ENCODE measurements at places on chromosomes 4 and X.
A peak's percentile ranks its signal among the peaks of the same experiment; 100 is the strongest.

DNA sequence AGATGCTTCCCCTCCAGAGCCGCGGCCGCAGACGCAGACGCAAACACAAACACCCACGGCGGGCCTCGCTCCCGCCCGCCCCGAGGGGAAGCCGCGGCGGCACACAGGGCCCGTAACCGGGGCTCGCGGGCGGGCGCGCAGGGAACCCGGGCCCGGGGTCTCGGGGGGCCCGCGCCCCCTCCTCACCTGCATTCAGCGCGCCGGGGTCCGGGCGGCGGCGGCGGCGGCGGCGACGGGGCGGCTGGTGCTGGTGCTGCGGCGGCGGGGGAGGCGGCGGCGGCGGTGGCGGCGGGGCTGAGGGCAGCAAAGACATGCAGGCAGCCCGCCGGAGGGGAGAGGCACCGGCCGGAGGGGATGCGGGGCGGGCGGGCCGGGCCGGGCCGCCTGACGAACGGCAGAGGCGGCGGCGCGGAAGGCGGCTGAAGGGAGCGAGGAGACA lies 255 bp upstream of the CNOT6L start:
- DNase-seq, result peak; percentile 84

GRCh38 chr4:145388043-145388442 lies 93.6 kb upstream of the SMAD1 start:
- no peak for DNase-seq

- no peak for DNase-seq
Observed at GRCh38 chrX:14590216-14590615, 60.9 kb downstream of the GLRA2 start.

DNA sequence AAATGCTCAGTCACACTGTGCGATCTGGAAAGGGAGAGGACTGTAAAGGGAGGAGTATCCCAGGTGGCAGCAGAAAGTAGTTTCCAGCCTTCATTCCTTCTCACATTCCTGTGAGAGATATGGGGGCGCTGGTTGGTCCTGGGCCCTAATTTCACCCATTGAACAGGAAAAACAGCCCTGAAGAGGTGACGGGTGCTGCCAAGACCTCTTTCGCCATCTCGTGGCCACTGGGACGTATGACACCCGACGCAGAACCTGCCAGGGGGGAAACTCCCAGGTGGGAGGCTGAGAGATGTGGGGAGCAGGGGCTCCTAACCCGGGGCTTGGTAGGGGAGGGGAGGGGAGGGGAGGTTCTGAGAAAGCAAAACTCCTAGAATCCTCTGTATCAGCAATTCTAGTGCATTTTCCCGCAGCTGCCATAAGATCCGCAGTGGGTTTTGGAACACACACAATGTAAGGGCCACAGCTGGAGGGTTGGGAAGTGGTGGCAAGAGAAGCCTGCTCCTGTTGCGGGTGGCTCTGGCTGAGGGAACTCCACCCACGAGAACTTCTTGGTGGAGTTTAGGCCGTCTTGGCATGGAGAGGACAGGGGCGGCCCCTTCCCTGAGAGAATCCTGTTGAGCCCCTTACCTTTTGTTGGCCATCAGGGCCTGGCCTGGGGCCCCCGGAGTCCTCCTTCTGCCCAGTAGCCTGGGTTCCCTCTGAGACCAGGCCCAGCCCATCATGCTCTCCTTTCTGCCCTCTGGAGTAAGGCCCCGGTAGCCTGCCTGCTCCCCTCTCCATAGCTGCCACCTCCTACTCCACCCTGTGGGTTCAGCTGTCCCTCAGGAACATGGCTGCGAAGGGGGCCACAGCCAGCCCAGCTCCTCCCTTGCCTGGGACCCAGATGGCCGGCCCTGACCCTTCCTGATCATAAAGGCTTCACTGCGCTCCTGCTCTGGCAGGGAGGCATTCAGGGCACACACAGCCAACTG lies 134.1 kb downstream of the OR13H1 start:
- peak; percentile 32 for DNase-seq

DNA sequence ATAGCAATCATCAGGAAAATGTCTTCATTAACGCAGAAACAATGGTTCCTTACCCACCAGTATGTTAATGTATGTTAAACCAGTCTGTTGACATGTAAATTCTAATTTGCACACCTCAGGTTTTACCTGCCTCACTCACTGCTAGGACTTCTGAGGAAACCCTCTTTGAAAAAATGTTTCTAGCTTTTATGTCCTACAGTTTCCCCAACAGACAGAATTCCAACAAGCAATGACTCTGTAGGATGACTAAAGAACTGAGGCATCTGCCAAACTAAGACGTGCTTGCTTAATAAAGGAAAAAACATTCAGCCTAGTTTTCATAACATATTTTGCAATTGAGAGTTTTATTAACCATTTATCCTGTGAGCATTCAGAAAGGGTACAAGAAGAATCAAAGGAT lies 20.6 kb upstream of the SOX3 start:
- DNase-seq, result no peak

- DNase-seq, result no peak
Observed at GRCh38 chr4:35734381-35735098, 509.8 kb downstream of the ARAP2 start.

GRCh38 chr4:121057466-121057922 lies 14.8 kb downstream of the NDNF start:
- DNase-seq, result no peak

DNA sequence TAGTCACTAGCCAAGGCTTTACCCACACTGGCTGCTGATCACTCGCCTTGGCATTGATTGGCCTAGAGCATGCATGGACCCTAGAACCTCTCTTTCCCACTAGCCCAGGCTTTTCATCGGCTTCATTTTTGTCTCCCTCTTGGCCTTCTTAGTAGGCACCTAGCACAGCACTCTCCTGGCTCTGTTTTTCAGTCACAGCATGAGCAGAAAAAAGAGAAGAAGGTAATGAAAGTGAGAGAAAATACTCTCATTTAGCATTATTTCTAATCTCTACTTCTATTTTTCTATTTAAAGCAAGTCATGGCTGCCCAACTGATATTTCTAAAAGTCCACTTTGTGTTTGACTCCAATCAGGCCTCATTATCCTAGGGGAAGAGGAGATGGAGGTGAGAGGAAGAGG lies 267.2 kb downstream of the FBXO8 start:
- DNase-seq, result no peak

DNA sequence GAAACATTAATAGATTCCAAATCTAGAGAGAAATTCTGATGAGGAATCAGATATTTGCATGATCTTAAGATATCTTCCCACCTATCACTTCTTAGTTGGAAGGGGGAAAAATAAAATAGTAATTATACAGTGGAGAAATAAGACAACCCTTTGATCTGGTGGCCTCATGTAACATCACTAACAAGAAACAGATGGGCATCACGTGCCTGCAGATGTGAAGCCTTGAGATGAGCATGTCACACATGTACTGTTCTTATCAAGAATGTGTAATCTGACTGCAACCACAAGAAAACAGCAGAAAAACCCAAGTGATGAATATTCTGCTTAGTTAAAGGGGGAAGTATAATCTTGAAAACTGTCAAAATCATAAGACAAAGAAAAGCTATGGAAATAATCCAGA lies 31.4 kb upstream of the NKX6-1 start:
- DNase-seq, result no peak

- DNase-seq, result no peak
Observed at GRCh38 chrX:79564362-79564761, 197.2 kb upstream of the ITM2A start.

GRCh38 chrX:151478058-151478457 lies 81.1 kb downstream of the VMA21 start:
- DNase-seq, result no peak

- DNase-seq, result no peak
Observed at GRCh38 chr4:107854356-107855022, 29.8 kb downstream of the SGMS2 start.

GRCh38 chr4:56976837-56977320 lies 527 bp downstream of the NOA1 start:
- peak; percentile 70 for DNase-seq

GRCh38 chr4:190020790-190021717 lies 6.0 kb downstream of the FRG2 start:
- peak; percentile 58 for DNase-seq

DNA sequence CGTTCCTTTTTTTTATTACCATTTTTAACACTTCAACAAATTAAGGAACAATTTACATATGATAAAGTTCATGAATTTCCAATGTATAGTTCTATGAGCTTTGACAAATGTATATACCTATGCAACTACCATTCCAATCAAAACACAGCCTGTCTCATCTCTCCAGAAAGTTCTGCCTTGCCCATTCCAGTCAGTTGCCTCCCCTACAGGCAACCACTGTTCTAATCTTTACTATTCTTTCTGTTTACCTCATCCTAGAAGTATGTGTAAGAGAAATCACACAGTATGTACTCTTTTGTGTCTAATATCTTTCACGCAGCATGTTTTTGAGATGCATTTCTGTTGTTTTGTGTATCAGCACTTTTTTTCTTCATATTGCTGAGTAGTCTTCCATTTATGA lies 224.9 kb downstream of the KIT start:
- no peak for DNase-seq

DNA sequence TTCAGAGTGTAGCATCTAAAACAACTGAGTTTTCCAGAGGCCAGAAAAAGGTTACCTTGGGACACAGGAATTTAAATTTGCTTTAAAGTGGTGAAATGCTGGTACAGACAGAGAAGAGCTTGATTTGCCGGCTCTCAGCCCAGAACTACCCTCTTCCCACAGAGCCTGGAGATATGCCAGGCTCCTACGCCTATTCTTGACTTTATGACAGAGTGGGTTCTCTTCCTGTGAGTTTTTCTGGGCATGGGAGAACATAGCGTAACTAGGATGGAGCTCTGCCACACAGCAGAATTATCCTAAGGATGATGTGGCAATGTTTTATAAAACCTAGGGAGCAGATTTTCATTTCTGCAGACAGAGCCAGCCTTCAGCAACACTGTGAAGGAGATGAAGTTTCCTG lies 241.8 kb downstream of the GRIA3 start:
- no peak for DNase-seq

- no peak for DNase-seq
Observed at GRCh38 chrX:17616936-17617335, 120.4 kb upstream of the SCML1 start.

DNA sequence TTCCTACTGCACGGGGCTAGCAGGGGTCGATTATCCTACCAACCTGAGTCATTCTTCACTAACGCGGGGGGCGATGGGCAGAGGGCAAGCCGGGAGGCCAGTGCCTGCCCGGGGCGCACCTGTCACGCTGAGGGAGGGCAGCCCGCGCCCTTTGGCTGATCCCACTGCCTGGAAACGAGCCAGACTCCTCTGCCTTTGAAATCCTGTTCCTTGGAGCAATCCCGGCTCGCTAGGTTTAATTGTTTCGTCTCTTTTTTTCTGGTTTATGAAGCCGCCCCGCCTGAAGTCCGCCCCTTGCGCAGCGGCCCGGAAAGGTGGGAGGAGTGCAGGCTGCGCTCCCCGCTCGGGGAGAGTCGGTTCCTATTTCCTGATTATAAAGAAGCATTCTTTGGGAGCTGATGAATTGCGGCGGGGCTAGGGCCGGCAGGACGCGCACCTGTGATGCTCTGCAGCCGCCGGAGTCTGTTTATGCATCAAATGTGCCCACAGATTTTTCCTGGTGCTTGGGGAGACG lies 484.2 kb downstream of the BCOR start:
- DNase-seq, result peak; percentile 29

Data from activated naive CD8-positive, alpha-beta T cell treated with anti-CD3 and anti-CD28 coated beads, Interleukin-2, amount 10 ng/mL, durations not matched to agents 7 days and 5 days (primary cell).